Activated T-helper 9 cell treated with anti-CD3 and anti-CD28 coated beads, Interleukin-2, amount 50 U/mL, for 16 hours (primary cell): ENCODE measurements at places on chromosomes 4 and X.

DNA sequence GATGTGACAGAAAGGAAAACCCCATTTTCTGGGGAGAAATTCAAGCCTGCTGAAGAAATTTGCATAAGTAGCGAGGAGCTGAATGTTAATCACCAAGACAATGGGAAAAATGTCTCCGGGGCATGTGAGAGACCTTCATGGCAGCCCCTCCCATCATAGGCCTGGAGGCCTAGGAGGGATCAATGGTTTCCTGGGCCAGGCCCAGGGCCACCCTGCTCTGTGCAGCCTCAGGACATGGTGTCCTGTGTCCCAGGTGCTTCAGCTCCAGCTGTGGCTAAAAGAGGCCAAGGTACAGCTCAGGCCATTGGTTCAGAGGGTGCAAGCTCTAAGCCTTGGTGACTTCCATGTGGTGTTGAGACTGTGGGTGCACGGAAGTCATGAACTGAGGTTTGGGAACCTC lies 31.2 kb downstream of the ETDB start:
- no peak for DNase-seq

GRCh38 chrX:129651756-129652564 lies 2.8 kb downstream of the APLN start:
- DNase-seq: no peak

GRCh38 chr4:17721496-17722355 lies 59.7 kb downstream of the FAM184B start:
- DNase-seq: no peak

DNA sequence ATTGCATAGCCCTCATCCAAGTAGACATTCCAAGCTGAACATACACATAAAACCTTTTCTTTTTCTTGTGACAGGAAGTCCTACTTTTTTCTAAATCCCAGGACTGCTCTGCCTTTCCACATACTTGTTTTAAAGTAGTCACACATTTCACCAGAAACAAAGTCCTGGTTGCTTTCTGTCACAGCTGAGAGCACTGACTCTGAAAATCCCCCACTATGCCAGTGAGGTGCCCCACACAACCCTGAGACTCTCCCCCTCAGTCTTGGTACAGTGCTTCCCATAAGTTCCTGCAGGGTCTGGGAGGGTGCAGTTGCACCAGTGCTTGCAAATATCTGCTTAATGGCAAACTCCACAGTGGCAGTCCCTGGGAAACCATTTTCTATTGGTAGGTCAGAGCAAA lies 84.2 kb downstream of the DCHS2 start:
- no peak for DNase-seq

GRCh38 chr4:23770011-23770410 lies 119.8 kb downstream of the PPARGC1A start:
- no peak for DNase-seq

- DNase-seq: no peak
Observed at GRCh38 chrX:15475486-15475885, 17.6 kb downstream of the PIR start.

GRCh38 chr4:26088433-26088928 lies 174.5 kb downstream of the SMIM20 start:
- no peak for DNase-seq

GRCh38 chrX:50644496-50644895 lies 169.5 kb downstream of the SHROOM4 start:
- DNase-seq: no peak

- no peak for DNase-seq
Observed at GRCh38 chr4:10273030-10273429, 156.4 kb upstream of the WDR1 start.

- no peak for DNase-seq
Observed at GRCh38 chrX:16997313-16997712, 50.9 kb downstream of the REPS2 start.

DNA sequence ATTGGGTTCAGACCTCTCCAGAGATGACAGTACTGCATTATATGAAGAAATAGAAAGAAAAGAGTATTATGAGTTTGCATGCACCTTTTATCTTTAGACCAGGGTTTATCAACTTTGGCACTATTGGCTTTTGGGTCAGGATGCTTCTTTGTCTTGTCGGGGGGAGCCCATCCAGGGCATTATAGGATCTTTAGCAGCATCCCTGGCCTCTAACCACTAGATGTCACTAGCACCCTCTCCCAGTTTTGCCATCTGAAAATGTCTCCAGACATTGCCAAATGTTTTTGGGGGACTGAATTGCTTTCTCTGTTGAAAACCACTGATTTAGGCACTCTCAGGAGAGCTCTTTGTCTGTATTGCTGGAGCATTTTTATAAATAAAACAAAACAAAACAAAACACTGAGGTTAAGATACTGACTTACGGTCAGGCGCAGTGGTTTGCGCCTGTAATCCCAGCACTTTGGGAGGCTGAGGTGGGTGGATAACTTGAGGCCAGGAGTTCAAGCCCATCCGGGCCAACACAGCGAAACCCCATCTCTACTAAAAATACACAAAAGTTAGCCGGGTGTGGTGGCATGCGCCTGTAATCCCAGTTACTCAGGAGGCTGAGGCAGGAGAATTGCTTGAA lies 23.6 kb downstream of the CA5B start:
- peak; percentile 9 for DNase-seq

DNA sequence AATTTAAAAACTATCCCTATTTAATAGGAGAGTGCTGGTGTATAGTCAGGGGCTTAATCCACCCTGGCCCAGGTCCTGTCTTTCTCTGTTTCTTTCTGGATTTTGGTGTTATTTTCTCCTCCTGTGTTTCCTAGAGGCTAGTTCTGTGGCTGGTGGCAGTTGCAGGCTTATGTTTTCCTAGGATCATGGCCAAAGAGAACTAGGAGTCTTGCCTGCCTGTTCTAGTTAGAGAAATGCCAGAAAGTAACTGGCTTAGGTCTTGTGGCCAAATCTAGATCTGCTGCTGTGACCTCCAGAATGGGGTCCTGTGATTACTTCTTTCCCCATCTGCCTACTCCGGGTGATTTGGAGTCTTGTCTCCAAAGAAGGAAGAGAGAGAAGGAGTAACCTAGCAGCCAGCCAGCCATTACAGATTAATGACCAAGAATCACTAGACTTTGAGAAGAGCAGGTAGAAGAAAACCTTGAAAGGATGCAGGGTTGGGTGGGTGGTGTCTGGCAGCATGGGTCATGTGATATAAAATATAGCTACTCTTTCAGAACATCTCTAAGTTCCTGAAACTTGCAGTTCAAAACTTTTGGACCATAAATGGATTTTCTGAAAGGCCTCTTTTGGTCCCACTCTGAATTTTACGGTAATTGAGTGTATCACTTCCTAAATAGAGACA lies 117.9 kb downstream of the STIM2 start:
- no peak for DNase-seq

DNA sequence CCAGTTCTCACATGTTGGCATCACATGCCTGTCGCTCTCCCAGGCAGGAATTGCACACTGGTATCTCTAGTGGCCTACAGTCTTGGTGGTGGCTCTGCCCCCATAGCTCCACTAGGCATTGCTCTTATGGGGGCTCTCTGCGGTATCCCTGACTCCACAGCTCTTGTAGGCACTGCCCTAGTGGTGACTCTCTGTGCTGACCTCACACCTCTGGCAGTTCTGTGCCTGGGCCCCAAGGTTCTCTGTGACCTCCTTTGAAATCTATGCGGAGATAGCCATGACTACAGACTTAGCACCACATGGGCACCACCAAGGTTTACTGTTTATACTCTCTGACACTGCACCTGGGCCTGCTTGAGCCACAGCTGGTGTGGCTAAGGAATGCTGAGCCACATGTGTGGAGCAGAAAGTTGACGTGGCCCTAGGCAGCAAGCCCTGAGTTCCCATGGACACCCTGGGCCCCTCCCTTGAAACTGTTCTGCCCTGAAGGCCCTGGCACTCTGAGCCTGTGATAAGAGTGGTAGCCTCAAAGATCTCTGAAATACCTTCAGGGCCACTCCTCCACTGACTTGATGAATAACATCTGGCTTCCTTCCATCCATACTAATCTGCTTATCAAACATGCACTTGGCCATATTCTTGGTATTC lies 8.0 kb downstream of the SLC9B1 start:
- DNase-seq: no peak

DNA sequence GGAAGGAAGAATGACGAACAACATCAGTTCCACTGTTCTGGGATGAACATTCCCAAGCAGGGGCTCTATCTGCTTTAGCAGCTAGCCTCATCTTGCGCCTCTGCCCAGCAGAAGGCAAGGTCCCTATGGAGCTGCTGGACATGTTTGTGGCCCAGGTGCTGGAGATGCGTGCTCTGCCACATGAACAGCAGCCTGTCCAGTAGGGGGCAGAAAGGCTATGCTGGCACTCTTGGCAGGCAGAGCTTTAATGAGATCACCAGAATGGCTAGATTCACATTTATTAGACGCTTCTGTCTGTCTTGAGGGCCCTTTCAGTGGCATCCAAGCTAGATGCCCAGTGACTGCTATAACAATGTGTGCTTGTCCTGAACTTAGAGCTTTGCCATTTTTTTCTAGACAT lies 1826.0 kb downstream of the STIM2 start:
- DNase-seq: no peak

DNA sequence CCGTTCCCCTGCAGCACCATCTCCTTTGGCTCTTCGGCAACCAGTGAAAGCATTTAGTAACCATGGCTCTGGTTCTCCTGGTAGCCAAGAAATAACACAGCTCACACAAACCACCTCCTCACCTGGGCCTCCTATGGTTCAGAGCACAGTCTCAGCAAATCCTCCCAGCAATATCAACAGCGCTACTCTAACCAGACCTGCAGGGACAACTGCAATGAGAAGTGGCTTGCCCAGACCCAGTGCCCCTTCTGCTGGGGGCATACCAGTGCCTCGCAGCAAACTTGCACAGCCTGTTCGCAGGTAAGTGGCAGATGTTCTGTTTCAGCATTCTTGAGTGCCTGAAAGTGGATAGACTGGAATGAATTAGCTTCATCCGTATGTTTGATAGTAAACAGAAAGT lies 63.0 kb upstream of the SLC10A4 start:
- DNase-seq: no peak

DNA sequence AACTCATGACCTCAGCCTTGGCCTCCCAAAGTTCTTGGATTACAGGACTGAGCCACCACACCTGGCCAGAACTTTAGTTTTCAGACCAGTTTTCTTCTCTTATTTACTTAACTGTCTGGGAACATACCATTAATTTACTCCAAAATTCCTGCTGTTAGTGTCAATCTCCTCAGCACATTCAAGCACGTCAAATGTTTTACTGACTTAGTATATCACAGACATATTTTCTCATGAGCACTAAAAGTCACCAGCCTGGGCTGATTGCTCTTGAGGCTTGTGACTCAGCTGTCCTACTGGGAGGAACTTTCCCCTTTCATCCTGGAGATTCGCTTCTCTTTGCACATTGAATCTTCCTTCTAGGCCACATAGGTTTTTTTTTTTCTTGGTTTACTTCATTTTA lies 109.6 kb downstream of the PCDH18 start:
- DNase-seq: no peak

DNA sequence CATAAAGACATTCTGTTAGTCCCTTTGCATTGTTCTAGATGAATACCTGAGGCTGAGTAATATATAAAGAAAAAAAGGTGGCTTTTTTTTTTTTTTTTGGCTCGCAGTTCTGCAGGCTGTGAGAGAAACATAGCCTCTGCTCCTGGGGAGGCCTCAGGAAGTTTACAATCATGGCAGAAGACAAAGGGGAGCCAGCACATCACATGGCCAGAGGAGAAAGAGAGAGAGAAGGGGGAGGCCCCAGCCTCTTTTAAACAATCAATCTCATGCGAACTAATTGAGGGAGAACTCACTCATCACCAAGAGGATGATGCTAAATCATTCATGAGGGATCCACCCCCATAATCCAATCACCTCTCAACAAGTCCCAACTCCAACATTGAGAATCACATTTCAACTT lies 364.0 kb upstream of the EPHA5 start:
- no peak for DNase-seq

GRCh38 chr4:53484911-53485657 lies 106.2 kb downstream of the LNX1 start:
- DNase-seq: no peak

- DNase-seq: no peak
Observed at GRCh38 chr4:168319486-168320019, 1.0 kb upstream of the DDX60 start.

GRCh38 chr4:14257903-14258302 lies 630.4 kb upstream of the BOD1L1 start:
- DNase-seq: no peak

GRCh38 chr4:105837037-105837436 lies 58.2 kb upstream of the NPNT start:
- DNase-seq: no peak

GRCh38 chr4:15004739-15005301 lies 2.5 kb downstream of the CPEB2 start:
- DNase-seq: peak; percentile 32

- no peak for DNase-seq
Observed at GRCh38 chr4:128355305-128355704, 67.7 kb upstream of the PGRMC2 start.

DNA sequence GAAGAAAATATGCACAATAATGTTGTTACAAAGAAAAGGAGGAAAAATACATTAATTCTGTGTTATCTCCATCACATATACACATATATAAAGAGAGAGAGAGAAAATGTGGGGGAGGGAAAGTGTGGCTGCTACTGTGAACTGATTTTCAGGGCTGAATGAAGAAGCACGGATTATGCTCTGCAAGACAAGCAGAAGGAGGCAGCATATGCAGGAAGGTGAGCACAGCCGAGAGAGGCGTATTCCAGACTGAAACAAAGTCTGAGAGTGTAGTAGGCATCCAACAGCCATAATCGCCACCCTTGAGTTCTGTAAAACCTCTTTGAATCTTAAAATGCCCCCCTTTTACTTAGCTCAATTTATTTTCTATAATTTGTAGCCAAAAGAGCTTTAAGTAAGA lies 1081.8 kb upstream of the GRID2 start:
- DNase-seq: no peak

DNA sequence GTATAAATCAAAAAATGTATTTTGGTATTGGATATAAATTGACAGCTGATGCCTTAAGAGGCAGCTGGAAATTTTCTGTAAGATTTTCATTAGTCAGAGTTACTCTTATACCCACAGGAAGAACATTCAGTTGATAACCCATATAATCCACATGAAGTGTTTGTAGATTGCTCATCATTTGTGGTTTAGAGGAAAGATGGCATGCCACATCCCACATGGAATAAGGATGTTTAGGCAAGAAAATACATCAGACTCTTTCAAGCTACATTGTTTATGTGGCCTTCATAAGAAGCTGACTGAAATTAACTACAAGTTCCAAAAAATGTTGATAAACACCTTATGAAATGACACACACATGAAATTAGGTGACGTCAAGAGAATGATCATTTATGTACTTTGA lies 56.6 kb downstream of the AREG start:
- DNase-seq: no peak

- DNase-seq: no peak
Observed at GRCh38 chrX:107985033-107985432, 2.9 kb upstream of the TEX13B start.

- no peak for DNase-seq
Observed at GRCh38 chr4:139606579-139607501, 50.8 kb upstream of the SETD7 start.

DNA sequence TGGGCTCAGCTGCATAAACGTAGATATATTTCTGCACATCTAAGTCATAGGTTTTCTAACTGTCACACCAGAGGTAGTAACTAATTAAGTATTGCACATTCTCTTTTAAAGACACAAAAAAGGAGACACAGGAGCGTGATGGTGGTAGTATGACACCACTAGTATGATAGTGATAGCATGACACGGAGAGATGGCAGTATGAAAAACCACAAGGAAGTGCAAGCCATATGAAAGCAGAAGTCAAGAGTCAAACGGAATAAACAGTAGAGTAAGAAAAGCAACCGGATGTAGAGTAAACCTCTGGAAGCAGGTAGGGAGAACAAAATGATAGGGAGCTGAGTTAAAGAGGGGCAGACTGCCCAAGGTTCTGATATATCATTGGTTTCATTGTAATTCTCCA lies 382.2 kb upstream of the INTU start:
- DNase-seq: no peak

GRCh38 chr4:183398298-183399125 lies 45.9 kb upstream of the CDKN2AIP start:
- DNase-seq: peak; percentile 53
